Activated CD8-positive, alpha-beta memory T cell treated with anti-CD3 and anti-CD28 coated beads for 4 hours (primary cell): ENCODE measurements at places on chromosomes 12 and 14.

DNA sequence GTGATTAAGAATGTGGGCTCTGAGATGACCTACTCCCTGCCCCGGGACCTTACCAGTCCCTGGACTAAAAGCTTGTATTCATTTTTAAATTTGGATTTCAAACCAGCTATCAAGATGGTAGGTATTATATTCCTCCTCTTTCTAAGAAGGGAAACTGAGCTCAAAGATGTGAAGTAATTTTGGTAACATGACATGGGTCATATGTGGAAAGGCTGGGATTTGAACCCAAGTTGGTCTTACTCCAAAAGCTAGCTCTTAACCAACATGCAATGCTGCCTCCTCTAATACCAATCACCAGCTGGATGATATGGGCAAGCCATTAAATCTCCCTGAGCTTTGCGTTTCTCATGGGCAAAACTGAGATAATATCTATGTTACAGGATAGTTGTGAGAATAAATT, 166.4 kb upstream of the SLC38A2 start:
- no peak for DNase-seq

DNA sequence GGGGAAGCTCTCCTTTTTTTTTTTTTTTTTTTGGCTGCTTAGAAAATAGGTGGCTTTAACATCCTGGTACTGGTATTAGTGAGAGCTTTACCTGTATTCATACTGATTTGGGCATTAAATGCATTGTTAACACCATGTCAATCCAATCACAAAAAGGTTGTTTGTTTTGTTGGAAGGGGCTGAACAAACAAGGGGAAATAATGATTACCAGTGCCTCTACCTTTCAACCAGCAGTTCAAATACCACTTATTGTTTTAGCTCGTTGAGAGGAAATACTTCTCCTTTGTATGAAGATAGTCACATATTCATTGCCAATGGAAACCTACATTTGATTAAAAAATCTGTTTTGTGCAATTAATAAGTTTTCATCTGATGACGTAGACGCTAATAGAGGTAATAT, 72.9 kb downstream of the MIPOL1 start:
- DNase-seq, result no peak

- DNase-seq, result no peak
These were observed 11.4 kb downstream of the TMX1 start for GRCh38 chr14:51251486-51251885.

DNA sequence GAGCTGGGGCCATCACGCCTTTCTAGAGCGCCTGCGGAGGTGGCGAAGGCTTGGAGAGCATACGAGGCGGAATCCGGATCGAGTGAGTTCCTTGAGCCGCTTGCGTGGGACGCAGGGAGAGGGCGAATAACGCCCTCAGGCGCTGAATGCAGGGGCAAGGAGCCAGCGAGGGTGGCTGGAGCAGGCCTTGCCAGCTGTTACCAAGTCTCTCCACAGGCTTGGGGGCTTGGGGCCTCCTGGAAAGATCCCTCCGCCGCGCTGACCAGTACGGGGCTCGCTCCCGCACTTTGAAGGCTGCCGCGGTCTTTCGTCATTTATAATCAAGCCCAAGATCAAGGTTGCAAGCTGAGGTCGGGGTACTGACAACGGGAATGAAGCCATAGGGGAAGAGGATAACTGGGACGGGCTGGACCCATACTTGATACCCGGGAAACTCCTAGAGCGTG, 1.2 kb downstream of the FLRT2 start:
- DNase-seq, result no peak

GRCh38 chr12:5395443-5396271, 36.3 kb upstream of the NTF3 start:
- DNase-seq, result no peak

DNA sequence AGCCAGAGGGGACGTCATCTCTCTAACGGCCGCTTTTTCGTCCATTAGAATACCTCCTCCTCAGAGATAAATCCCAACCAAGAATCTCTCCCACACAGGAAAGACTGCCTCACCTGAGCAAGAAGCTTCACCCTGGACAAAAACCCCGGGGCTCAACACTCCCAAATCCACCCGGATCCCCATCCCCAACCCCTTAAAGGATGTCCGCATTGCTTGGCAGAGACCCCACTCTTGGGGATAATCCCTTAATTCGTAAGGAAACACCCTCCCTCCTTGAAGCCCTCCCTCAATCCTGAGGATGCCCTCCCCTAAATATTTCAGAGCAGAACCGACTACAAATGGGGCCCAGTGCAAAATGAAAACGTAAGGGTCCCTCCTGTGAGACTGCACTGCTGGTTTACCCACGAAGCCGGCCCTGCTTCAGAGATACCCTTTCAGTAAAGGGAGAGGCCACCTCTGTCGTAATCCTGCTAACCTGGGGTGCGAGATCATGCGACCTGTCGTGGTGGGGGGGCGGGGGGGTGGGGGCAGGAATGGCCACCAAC, 655 bp upstream of the DYNLL1 start:
- no peak for DNase-seq

- no peak for DNase-seq
These were observed 230.0 kb downstream of the MSRB3 start for GRCh38 chr12:65508276-65509035.

GRCh38 chr12:51865757-51866270, 17.3 kb upstream of the FIGNL2 start:
- DNase-seq, result no peak

DNA sequence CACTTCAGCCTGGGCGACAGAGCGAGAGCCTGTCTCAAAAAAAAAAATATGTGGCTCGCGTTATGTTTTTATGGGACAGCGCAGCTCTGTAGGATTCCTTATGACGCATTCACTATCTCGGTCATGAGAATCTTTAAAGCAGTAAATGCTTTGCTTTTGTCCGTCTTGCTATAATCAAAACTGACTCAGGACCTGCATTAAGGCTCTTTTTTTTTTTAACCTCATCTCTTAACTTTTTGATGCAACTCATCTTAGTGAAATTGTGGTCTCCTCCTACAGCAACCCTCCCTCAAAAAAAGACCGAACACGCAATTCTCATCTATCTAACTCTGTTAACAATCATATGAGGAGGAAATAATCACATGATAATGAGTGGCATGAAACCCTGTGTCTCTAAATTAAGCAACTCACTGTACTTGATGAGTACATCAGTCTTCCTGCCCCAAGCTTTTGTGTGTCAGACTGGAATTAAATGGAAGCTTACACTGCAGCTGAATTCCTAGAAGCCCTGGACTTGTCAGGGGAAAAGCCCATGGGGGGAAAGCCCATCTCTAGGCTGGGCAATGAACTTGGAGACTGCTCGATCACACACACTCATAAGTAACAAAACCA, 4.3 kb downstream of the P2RX4 start:
- DNase-seq, result no peak

DNA sequence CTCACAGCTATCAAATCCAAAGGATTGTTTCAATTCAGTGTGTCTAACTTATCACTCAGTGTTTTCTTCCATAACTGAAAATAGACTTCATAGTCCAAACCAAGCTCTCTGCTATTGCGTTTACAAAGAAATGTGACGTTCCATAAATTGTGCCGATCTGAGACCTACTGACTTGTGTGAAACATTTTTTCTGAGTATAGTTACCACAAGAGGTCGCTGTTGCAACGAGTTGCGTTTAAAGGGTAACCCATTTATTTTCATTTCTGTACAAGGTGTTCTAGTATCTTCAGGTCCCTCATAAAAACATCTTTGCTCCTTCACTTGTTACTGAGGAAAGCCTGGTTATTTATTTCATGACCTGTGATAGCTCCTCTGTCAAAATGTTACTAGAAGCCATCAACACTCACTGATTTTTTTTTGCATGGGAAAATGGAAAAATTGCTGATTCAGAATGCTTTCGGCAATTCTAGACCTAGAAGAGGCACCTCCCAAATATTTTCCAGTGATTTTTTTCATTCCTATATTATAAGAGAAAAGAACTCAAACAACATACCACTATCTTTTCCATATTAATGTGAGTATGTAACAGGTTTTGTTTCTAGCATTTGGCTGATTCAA, 60.9 kb upstream of the OR4E1 start:
- peak; percentile 18 for DNase-seq

DNA sequence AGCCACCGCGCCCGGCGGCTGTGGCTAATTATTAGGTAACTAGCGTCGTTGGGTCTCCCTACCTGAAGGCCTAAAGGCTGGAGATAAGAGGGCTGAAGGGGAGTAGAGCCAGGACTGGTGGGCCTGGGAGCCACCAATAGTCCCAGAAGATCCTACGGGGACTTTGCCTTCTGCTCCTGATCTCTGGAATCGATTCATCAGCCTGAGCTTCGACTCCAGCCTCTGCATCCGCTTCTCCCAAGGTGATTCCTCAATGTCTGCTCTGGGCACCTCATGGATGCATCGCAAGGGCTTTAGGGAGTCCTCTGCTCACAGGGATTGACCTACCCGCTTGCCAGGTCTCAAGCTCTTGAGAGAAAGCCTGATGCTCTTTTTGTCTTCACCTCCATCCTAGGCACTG, 14.7 kb upstream of the KDM2B start:
- DNase-seq, result no peak

- no peak for DNase-seq
These were observed 4.8 kb downstream of the TGFB3 start for GRCh38 chr14:75976826-75977581.

GRCh38 chr14:57390806-57391516, 575 bp downstream of the NAA30 start:
- no peak for DNase-seq
